ENCODE measurements at places on chromosomes 13 and 19.

GRCh38 chr19:56720281-56720680 is 48.7 kb upstream of the ZNF835 start:
- no peak for DNase-seq

GRCh38 chr13:49419276-49419675 is 24.6 kb downstream of the CAB39L start:
- no peak for DNase-seq

DNA sequence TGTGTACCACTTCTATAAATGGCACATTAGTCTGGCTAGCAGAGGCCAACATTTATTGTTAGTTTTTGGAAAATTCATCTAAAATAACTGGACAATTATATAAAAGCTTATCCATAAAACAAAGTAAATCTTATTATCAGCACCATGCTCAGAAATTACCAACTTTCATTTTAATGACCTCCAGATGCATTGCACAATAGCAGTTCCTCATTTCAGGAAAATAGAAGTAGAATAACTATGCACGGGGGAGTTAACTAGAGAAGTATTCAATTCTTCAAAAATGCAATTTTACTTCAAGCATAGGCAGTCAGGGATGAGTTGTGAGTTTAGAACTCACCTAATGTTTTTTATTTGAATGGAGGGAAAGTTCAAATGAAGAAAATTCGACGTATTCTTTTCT is 1023.5 kb downstream of the PCDH17 start:
- DNase-seq, result no peak

DNA sequence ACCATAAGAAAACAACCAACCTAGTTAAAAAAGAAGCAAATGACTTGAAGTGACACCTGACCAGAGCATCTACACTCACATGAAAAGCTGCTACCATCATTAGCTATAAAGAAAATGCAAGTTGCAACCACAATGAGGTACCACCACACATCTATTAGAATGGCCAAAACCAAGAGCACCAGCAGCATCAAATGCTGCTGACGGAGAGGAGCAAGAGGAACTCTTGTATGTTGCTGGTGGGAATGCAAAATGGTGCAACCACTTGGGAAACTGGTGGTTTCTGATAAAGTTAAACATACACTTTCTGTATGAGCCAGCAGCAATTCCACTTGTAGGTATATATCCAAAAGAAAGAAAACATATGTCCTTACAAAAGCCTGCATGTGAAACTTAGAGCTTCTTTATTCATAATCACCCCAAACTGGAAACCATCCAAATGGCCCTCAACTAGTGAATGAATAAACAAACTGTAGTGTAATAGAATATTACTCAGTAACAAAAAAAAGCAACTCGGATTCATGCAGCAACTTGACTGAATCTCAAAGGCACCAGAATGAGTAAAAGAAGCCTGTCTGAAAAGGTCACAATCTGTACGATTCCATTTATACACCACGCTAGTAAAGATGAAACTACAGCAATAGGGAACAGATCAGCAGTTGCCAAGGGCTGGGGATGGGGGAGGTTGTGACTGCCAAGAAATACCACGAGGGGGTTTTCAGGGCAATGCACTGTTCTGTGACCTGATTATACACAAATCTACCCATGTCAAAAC is 60.9 kb upstream of the RANBP3 start:
- no peak for DNase-seq

DNA sequence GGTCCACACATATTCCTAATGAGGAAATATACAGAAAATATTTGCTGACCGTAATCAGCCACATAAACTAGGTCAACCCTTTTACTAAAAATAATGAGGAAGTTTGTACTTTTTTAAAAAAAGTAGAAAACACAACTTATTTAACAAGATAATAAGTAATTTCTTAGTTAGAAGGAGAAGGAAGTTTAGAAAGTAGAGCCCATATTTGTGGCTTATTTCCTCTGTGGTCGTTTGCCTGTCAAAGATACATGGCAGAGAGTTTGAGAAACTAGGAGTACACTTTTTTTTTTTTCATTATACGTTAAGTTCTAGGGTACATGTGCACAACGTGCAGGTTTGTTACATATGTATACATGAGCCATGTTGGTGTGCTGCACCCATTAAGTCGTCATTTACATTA is 1205.2 kb upstream of the MIR17HG start:
- no peak for DNase-seq

DNA sequence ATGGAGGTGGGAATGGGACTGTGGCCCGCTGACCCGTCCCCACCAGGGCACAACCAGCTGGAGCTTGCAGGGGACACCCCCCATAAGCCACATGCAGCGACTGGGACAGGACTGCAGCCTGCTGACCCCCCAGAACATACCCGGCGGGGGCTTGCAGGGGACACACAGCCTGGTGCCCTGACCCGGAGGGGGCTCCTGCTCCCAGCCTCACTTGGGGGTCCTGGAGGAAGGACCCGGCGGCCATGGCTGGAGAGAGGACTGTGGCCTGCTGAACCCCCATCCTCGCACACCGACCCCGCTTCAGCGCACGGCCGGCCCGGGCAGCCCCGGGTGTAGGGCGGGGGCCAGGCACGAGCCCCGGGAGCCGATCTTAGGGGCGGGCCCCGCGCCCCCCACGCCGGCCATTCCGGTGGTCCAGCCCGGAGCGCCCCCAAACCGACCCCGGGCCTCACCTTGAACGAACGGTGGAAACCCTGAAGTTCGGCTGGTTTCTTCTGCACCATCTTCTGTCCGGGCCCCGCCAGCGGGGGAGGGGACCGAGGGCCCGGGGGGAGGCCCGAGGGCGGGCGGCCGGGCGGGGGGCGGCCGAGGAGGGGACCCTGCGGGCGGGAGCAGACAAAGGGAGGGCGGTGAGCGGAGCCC is 574 bp downstream of the MKNK2 start:
- no peak for DNase-seq

DNA sequence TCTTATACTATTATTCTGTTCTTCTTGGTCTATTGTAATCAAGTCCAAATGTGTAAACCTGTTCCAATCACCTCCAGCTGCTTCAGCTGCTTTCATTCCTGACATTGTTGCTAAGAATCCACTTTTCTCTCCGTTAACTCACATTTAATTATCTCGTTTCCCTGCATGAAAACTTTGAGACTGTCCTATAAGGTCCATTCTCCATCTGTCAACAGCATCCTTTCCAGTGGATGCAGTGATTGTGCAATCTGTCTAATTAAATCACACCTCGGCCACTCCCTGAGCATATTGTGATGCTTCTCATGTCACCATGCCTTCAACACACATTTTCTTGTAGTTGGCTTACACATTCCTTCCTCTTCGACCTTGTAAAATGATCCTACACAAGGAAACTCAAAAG is 1626.9 kb upstream of the SLC10A2 start:
- DNase-seq, result no peak

DNA sequence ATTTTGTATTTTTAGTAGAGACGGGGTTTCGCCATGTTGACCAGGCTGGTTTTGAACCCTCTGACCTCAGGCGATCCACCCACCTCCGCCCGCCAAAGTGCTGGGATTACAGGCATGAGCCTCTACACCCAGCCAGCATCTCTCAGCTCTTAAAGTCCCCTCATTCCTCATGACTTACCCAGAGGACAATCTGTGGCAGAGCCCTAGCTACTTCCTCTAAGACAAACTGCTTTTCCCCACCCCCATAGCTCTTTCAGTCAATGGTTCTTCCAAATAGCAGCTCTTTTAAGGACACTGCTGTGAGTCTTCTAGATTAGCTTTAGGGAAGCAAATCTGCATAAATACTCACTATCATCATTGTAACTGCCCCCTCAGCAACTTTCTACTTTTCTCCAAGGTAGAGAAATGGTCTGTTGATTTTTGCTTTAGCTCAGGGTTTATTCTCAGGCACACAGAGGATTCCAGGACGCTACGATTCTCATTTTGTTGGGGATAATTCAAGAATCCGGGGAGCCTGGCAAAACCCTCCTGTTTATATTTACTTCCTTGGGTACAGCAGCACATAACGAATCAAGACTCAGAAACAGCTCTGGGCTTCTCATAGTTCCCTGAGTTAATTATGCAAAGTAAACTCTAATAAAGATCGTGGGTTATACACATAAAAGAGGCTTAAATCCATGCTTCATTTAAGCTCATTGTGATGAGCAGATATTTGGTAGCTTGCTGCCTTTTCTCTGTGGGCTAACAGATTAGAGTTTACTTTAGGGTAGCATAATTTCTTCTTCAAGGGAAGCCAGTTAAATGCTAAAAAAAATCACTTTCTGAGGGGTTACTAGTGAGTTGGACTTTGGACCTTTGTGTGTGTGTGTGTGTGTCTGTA is 357.4 kb downstream of the TDRD3 start:
- no peak for DNase-seq

DNA sequence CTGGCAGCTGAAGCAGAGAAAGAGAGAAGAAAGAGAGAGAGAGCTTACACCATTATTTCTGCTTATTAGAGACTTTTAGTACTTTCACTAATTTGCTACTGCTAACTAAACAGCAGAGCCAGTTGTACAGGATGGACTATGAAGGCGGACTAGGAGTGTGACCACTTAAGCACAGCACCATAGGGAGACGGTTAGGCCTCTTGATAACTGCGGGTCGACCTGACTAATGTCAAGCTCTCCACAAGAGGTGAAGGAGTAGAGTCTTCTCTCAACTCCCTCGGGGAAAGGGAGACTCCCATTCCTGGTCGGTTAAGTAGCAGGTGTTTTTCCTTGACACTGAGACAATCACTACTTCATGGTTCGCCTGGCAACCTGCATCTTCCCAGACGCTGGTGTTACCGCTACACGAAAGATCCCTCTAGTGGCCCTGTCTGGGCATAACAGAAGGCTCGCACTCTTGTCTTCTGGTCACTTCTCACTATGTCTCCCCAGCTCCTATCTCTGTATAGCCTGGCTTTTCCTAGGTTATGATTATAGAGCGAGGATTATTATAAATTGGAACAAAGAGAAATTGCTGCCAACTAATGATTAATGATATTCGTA is 5.3 kb upstream of the PSG7 start:
- DNase-seq, result no peak

DNA sequence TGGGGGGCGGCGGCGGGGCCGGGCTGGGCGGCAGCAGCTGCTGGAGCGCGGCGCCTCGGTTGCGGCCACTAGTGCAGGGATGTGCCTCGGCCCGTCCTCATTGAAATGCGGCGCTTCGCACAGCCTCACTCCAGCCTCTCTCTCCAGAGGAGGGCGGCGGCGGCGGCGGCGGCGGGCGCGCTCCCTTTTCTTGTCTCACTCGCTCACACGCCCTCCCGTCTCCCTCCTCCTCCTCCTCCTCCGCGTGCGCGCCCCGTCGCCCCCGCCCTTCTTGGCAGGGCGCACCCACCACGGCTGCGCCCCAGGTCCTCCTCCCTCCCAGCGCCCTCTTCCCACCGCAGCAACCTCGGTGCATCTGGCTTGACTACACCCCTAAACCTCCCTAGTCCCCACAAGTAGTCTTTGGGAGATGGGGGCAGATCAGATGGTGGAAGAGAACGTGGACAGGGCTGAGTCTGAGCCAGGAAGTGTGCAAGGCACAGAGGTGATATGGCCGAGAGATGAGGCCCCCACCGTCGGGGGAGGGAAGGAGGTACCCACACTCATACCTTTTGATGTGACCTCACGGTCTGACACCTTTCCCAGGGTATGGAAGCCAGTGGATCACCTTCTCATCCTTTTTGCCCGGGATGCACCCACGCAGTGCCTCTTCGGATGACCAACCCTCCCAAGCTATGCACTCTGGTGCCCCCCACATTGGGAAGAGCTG is at the start of gene DCLK1:
Gene DCLK1, minus strand, starts transcription at position 161 of the 709 bp plus-strand sequence.
- DNase-seq, result no peak

DNA sequence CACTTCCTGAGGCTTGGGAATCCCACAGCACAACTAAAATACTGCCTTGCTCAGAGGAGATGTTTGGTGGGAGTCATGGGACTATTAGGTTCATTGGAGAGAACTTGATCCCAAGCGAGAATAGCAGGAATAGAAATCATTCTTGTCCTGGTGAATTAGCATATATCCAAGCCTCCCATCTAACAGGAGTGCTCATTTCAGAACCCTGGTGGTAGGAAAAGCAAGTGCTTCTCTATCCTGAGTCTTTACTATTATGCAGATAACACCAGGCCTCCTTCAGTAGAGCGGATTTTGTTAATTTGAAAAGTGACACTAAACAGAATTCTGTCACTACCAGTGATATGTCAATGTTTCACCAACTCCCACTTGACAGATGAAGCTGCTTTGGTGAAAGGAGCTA is 199.5 kb downstream of the ATP8A2 start:
- DNase-seq, result no peak

Measured in CD4-positive, alpha-beta memory T cell (primary cell).